ENCODE measurements at places on chromosomes 12 and 14.
A peak's percentile ranks its signal among the peaks of the same experiment; 100 is the strongest.

DNA sequence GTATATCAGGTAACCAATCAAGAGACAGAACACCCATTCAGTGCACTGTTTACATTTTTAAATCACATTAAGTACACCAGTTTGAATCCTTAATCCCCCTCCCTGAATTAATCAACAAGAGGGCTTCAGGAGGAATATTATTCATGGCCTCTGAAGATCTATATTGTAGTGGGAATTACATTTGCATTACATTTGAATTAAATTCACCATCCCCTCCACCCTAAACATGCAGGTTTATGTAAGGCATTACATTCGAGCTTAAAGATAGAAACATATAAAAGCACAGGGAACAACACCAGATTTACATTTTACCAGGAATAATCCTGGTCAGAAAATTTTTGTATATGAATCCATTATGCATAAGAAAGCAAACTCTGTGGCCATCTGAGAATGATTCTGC, 197.8 kb upstream of the KITLG start:
- DNase-seq, result no peak

GRCh38 chr12:105944628-105945027, 194.1 kb downstream of the NUAK1 start:
- DNase-seq, result no peak

DNA sequence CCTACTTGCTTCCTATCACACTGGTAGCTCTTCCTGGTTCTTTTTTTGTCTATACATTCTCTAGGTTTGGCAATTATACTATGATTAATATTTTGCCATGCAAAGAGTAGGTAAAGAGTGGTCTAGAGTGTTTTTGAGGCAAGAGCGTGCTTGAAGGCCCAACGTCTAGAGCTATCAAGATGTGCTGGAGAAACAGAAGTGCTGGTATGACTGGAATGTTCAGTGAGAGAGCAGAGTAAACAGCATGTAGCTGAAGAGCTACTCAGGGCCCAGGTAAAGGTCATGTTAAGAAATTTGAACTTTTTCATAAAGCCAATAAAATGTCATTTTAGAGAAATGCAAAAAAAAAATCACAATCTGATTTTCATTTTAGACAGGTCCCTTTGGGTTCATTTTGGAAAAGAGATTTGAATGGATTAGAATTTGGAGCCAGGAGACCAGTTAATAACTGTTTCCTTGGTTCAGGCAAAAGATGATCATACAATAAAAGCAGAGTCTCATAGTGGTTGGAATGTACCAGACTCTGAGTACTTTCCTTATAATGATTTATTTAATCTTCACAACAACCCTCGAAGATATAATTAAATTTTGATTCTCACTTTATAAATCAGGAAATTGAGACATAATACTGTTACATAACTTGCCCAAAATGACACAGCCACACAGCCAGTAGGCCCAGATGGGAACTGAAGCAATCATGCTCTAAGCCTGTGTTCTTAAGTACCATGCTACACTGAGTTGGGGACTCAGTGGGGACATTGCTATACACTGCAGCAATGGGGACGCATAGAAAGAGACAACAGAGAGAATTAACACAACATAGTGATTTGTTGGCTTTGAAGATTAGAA, 350.1 kb downstream of the NELL2 start:
- DNase-seq, result no peak

DNA sequence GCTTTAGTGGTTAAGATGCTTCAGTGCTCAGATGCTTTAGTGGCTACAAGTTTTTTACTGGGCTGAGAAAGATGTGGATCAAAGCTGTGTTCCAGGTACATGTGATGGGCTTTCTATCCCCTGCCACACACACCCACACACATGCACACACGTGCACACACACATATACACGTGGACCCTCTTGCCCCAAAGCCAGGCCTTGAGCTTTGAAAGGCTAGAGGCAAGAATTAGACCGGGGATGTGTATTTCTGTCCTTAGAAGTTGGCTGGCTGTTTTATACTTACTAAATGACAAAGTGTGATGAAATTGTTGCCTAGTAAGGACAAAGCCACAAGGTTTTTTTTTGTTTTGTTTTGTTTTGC, 376.5 kb downstream of the C12orf75 start:
- DNase-seq, result no peak

GRCh38 chr14:104296388-104297312, 158.3 kb downstream of the KIF26A start:
- DNase-seq, result no peak

- peak; percentile 40 for DNase-seq
Measured at GRCh38 chr12:27828196-27828595, 48.2 kb upstream of the MANSC4 start.

DNA sequence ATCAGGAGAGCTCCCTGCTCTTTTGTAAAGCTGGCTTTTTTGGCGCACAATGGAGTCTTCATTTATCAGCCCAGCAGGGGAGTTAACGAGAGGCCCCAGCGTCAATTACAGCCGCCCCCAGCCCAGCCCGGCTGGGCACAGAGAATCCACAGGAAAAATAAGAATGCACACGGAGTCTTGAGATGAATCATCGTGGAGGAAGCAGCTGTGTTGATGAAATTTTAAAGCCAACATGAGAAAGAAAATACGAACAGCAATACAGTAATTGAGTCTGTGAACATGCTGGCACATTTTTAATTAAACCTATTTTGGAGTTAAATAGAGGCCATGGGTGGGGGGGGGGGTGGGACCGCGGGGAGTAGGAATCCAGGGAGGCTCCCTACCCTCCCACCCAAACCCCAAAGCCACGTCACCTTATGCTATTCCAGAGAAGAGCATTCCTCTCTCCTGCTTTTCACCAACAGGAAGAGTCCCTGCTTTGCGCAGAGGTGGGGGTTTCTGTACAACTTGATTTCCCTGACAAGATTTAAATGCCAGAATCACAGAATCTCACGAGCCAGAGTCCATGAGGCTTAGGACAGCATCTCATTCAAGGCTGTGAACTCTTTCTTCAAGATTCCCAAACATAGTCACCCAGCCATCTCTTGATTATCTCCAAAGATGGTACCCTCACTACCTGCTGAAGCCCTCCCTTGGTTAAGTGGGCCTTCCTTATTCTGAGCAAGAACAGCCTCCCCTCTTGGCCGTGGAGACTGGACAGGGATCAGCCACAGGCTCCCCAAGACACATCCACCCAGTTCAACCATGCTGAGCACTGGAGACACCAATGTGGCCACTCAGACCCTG, 50.3 kb downstream of the CCNK start:
- DNase-seq, result peak; percentile 64

- no peak for DNase-seq
Measured at GRCh38 chr14:49955024-49955423, 62.1 kb downstream of the ARF6 start.

- DNase-seq, result peak; percentile 45
Measured at GRCh38 chr12:62834971-62835547, 99.9 kb downstream of the PPM1H start.

DNA sequence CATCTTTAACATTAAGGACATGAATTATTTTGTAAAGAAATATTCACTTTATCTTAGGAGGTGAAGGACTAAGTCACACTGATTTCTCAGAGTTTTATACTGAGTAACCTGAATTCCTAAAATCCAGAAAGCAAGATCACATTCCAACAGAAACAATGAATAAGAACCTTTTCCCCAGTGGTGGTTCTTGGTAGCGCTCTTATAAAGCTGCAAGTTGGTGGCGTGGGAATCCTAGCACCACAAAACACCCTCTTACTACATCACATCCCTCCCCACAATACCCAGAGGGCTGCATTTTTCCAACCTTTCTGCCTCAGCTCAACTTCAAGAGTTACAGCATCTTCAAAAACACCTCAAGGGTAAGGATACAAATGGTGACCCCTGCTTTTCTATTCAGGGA, 44.0 kb upstream of the SMUG1 start:
- DNase-seq, result peak; percentile 47

DNA sequence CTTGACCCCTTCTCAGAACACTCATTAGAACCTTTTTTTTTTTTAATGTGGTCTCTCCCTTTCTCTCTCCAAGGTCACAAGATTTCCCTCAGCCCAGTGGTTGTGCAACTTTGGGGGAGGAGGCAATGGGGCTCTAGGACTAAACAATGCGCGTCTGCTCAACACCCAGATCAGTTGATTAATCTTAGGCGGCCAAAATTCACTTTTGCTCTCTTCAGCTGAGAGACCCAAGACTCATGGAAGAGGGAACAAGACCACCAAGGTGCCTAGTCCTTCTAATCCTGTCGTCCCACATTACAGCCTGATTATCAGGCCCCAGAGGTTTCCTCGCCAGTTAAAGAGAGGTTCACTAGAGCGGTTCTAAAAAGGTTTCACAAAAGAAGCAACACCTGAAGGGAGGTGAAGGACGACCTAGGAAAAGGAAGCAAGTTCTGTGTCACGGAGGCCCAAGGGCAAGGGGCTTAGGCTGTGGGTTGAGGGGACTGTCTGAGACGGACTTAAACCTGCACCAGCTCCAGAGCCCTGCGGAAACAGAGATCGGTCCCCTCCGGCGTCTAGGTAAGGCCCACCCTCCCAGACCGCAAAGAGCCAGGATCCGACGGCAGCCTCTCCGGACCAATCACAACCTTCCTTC, 824 bp upstream of the TARBP2 start:
- DNase-seq, result peak; percentile 63

DNA sequence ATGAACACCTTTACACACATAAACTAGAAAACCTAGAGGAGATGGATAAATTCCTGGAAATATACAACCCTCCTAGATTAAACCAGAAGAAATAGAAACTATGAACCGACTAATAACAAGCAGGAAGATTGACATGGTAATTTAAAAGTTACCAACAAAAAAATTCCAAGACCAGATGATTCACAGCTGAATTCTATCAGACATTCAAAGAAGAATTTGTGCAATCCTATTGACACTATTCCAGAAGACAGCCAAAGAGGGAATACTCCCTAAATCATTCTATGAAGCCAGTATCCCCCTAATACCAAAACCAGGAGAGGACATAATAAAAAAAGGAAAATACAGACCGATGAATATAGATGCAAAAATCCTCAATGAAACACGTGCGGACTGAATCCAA, 102.6 kb upstream of the KRR1 start:
- DNase-seq, result peak; percentile 26

GRCh38 chr14:60163693-60164092, 1.5 kb downstream of the DHRS7 start:
- DNase-seq, result no peak

DNA sequence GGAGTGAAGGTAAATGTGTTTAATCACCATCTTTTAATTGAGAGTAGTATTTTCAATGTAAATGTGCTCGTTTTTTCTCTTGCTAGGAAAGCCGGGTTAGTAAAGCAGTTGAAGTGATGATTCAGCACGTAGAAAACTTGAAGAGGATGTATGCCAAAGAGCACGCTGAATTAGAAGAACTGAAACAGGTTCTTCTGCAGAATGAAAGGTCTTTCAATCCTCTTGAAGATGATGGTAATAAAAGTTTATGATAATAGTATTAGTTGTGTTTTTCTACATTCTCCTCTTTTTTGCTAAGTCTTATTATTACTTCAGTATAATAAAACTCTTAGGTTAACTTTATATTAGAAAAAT, 93.9 kb downstream of the DNAI7 start:
- DNase-seq, result no peak

GRCh38 chr12:62711631-62712241, 223.2 kb downstream of the PPM1H start:
- DNase-seq, result no peak

GRCh38 chr12:42094277-42094676, 50.4 kb downstream of the GXYLT1 start:
- DNase-seq, result peak; percentile 72

DNA sequence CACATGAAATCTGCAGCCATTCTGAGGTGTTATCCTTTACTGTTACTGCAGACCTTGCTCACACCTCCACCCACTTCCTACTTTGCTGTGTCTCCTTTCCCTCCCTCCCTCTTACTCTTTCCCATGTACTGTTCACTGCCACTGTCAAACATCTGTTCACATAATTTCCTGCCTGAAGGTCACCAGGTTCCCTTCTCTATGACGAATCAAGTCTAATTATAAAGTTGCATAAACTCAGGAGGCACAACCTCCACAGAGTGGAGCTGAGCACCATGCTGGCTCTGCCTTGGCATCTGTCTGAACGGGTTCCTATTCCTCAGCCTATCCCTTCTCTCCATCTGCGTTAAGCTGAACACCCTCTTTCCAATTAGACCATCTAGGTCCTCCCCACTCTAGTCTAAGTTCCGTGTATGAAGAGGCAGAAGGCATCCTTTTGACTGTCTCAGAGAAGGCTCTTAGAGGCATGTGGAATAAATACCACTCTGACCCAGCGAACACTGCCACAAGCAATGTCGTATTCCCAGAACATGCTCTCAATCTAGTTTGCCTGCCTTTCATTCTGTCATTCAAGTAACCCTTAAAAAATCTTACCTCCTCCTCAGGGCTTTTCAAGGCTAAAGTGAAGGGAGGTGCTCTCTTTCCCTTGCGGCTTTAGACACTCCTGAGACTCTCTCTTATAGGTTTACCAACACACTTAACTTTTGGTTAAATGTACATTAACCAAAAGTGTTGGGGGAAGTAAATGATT, 48.7 kb downstream of the ACADS start:
- no peak for DNase-seq

DNA sequence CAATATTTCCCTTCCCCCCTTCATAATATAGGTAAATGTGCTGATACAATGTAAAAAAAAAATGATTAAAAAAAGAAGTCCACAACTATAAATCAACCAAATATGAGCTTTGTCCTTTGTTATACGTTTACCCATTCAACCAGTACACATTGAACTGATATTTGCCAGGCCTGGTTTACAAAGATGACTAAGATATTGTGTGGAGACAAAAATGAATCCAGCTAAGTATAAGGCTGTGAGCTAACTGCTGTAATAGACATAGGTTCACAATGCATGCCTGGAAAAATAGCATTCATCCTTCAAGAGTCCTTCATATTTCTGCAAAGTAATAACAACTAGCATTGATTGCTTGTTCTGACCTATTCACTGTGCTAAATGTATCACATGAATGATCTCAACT, 6.9 kb downstream of the C12orf56 start:
- DNase-seq, result no peak

Data from EL (cell line).